ENCODE measurements at places on chromosomes 1 and 21.

GRCh38 chr1:66873111-66873510 lies 51.5 kb downstream of the DNAI4 start:
- no peak for DNase-seq

DNA sequence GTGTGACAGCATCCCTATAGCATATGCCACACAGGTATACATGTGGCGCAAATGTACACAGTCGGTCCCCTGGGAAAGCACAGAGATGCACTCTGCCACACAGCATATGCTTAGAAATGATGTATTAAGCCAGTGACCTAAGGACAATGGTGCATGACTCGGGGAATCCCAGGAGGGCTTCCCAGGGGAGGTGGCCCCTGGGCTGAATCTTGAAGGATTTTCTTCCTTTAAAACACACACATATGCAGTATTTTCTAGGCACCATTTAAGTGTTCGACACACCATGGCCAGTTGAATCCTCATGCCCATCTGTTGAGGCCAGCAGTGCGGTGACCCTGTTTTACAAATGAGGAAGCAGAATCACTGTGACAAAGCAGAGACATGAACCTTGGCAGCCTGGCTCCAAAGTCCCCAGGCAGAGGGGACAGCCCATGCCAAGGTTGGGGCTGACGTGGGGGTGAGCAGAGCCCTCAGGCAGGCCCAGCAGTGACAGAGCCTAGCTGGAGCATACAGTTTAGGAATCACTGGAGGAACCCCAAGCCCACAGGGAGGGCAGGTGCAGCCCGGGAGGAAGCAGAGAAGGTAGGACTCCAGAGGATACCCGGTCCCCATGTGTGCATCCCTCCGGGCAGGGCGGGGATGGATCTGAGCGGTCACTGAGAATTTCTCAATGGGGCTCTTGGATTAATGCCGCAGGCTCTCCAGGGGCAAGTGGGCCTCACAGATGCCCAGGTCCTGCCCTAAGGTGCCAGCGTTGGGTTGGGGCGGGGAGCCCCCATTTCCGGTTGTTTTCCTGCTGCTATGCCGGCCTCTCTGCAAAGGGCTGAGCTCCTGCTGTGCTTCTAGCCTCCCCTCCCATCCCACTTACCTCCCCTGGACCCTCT lies 28.4 kb downstream of the WNT3A start:
- DNase-seq, result no peak

DNA sequence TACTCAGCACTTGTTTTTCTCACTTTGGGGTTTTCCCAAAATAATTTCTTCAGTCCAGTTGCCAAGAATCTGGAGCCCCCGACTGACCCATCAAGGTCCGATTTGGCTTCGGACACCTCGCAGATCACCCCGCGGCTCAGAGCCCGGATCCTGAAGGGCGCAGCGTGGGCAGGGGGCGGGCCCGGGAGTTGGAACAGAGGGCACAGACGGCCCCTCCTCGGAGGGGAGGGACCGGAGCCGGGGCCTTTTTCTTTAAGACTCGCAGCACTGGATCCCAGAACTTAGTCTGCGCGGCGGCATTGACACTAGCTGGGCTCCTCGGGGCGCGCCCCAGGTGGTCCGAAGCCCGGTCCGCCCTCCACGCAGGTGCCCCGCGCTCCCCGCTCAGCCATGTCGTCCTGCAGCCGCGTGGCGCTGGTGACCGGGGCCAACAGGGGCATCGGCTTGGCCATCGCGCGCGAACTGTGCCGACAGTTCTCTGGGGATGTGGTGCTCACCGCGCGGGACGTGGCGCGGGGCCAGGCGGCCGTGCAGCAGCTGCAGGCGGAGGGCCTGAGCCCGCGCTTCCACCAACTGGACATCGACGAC lies at the start of gene CBR3:
Gene CBR3, plus strand, starts transcription at position 277 of the 588 bp plus-strand sequence. Its CDS starts 114 bp downstream, at position 391.
- DNase-seq, result no peak

GRCh38 chr1:201565024-201565730 lies 26.2 kb downstream of the NAV1 start:
- DNase-seq, result no peak

DNA sequence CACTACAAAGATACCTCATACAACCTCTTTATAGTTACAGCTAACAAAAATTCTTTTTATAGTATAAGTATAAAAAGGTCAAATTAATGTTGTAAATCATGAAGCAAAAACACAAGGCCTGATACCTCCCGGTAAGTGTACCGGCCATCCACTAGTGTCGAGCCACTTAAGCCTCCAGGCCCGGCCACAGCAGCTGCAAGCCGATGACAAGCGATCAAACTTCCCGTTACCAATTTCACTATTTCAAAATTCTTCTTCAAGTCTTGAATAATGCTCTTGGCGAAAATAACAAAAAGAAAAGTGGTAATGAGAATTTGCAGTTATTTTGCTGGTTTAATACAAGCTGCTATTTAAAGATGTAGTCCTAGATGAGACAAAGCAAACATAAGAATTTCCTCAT lies 67.6 kb downstream of the USP24 start:
- no peak for DNase-seq

DNA sequence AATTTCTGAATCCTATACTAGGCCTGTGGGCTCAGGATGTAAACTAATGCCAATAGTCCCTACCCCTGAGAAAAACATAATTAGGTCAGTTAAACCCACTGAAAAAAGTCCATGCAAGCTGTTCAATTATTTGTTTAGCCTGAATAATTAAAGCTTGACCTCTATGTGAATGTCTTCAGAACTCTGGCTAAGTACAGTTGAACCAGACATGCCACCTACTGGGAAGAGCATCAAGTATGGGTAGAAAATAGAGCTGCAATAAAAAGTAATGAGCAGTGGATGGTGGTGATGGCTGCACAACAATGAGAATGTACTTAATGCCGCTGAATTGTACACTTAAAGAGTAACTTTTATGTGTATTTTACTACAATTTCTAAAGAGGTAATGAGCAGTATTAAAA lies 23.6 kb upstream of the SLC19A2 start:
- DNase-seq, result no peak

- no peak for DNase-seq
Measured at GRCh38 chr21:39630827-39631226, 18.1 kb downstream of the B3GALT5 start.

DNA sequence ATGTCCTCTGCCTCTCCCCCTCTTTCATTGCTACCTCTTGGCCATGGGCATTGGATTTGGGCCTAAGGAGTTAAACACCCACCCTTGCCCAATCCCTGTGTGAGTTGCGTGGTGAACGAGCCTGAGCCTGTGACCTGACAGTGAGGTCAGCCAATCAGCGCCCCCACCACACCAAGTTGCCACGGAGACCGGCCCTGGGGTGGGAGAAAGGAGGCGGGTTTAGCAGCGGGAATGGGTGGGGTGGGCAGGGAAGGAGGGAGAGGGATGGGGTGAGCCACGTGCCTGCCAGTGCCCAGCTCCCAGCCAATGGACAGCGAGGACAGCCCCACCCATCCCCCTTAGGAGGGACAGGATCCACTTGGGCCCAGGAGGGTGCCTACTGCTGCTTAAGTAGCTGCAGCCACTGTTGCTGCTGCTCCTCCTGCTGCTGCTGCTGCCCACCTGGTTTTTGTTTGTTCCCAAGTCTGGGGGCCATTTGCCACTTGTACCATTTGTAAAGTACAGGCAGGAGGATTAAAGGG lies 9.5 kb downstream of the ZBTB7B start:
- no peak for DNase-seq

DNA sequence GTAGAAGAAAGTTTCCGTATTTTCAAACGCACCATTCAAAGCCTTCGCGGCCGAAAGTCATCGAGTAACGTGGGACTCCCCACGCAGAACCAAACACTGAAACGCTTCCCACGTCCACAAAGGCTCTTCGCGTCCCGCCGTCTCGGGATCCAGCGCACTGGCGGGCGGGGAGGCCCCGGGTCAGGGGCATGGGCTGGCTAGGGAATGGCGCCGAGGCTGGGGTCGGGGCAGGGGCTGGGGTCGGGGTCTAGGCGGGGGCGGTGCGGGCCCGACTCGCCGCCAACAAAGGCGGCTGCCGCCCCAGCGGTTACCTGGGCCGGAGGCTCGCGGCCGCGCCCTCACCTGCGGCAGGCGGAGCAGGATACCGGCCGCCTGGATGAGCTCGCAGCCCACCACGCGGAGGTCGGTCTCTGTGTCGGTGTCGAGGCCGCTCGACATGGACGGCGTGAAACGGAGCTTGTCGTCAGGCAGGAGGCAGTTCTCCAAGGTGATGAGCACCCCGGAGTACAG lies 403 bp downstream of the CCNL2 start:
- DNase-seq, result no peak

GRCh38 chr21:45863267-45863666 lies 118.3 kb upstream of the COL6A1 start:
- no peak for DNase-seq

- no peak for DNase-seq
Measured at GRCh38 chr1:173258479-173259264, 51.5 kb upstream of the TNFSF4 start.

GRCh38 chr1:159941141-159941540 lies 4.3 kb downstream of the IGSF9 start:
- DNase-seq, result no peak

DNA sequence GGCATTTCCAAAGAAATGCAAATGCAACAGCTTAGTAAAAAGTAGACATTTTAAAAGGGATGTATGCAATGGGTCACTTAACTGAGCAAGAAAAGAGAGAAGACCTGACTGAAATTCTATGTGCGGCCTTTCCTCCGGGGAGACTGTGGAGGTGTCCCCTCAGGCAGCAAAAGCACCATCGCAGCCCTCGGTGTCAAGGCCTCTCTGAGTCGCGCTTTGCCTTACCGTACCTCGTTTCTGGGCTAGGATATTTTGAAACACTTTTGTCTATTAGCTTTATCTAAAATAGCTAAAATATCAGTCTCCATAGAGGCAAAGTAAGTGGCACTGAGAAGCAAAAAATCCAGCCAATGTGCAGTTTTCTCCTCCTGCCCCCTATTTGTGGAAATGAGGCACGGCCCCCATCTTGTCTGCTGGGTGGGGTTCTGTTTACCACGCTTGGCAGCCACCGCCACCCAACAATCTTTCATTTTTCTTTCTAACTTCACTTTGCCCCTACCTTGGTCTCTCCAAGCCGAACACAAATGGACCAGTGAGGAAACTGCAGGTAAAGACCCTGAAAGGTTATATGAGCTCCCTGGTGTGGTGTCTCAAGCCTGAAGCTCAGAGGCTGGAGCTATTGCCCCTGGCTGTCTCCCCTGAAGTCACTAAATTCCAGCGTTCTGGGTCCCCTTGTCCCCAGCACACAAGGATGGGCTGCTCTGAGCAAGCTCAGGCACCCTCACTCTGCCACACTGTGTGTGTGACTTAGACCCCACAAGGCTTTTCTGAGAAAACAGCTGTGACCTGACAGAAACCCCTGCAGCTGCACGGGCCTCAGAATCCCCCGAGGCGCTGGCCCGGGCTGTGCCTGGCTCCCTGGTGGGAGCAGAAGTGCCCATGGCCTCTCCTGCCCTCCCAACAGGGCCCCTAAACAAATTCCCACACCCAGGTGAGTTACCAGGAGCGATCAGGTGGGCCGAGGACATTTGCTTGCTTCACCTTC lies 1.6 kb downstream of the CD247 start:
- DNase-seq, result no peak

- DNase-seq, result no peak
Measured at GRCh38 chr1:164834641-164835040, 275.7 kb downstream of the PBX1 start.

- no peak for DNase-seq
Measured at GRCh38 chr1:230548357-230548756, 93.9 kb upstream of the COG2 start.

DNA sequence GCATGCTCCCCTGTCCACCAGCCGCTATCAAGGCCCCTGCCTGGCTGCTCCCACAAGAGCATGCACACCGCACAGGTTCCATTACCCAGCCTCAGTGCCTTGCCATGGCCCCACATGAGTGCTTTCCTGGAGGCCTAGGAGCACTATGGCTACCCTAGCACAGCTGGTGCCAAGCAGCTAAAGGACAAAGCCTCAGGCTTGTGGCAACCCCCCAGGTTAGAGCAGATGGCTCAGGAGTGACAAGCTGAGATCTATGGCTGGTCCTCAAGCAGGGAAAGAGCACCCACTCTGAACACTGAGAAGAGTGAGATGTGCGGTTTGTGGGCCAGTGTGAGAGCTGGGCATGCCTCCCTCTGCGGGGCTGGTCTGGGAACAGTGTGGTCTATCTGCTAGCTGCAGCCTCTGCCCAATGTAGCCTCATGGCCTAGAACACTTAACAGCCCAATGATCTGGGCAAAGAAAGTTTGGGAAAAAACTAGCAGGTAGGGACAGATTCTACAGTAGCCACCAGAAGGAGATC lies 129.8 kb downstream of the VAV3 start:
- DNase-seq, result no peak

- no peak for DNase-seq
Measured at GRCh38 chr1:91894036-91894761, 8.2 kb upstream of the TGFBR3 start.

- DNase-seq, result peak; percentile 58
Measured at GRCh38 chr1:202009326-202010179, 834 bp upstream of the ELF3 start.

DNA sequence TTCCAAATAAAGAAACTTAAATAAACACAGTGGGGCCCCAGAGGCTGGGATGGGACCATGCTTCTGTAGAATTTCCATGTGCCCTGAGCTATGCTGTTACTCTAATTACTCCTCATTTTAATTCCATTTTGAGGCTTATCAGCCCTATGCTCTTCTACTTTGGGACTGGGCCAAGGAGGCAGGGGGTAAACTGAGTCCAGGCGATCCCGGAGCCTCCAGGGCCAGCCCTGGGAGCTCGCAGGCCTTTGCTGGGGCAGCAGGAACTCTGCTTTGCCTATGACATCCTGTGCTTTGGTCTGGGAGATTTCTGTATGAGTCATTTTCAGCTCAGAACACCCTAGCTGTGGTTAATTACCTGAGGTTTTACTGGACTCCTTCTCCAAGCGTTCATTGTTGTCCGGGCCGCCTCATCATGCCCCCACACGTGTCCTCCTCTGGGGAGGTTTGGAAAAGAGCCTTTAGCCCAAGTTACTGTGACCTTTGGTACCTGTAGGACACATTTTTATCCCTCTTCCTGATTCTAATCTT lies 95.7 kb downstream of the RHOU start:
- DNase-seq, result peak; percentile 28

DNA sequence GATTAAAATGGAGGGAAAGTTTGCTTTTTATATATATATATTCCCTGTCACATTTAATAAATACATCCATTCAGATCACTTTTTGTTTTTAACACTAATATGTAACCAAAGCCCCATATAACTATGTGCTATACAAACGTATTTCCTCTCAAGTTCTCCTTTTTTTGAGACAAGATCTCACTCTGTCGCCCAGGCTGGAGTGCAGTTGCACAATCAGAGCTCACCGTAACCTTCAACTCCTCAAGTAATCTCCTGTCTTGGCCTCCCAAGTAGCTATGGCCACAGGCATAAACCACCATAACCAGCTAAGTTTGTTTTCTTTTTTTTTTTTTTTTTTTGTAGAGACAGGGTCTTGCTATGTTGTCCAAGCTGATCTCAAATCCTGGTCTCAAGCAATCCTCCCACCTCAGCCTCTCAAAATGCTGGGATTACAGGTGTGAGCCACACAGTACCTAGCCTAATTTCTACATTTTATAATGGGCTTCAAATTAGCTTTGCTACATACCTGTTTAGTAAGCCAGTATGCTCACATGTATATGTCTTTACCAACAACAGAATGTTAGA lies 120.0 kb downstream of the TGFBR3 start:
- no peak for DNase-seq
